Heart right ventricle (tissue), 16 donors: ENCODE measurements at places on chromosomes 4 and X. TPM values are rescaled to one million over a fixed set of nuclear protein-coding genes. Genes with fewer than 3 reads are reported as not detected.

CT45A2 gene
- total RNA-seq = not detected

WFS1 gene
- 68.0 TPM for total RNA-seq

SOWAHD gene
- 0.35 TPM for total RNA-seq

NPY2R gene
- total RNA-seq = not detected

GRCh38 chr4:6281436-6282313, 12.0 kb downstream of the WFS1 start:
- peak; percentile 65 for DNase-seq
